ENCODE measurements at places on chromosomes 3 and 15.

DNA sequence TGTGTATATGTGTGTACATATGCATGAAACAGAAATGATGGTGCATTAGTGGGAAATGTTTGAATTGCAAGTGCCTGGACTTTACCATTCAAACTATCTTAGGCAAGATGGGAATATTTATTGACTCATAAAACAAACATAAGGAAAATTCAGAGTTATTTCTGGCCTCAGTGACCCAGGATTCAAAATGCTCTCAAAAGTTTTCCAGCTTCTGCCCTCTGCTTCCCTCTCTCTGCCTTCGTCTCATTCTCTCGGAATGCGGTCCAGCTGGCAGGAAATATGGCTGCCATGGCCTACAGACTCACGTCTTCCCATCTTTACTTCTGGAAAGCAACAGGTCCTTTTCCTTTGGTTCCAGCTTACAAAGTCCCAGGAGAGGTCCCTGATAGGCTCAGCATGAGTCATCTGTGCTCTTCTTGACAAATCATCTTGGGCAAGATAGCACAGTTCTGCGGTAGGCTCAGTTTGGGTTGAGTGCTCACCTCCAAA, 8.7 kb upstream of the ZNF774 start:
- no peak for DNase-seq

DNA sequence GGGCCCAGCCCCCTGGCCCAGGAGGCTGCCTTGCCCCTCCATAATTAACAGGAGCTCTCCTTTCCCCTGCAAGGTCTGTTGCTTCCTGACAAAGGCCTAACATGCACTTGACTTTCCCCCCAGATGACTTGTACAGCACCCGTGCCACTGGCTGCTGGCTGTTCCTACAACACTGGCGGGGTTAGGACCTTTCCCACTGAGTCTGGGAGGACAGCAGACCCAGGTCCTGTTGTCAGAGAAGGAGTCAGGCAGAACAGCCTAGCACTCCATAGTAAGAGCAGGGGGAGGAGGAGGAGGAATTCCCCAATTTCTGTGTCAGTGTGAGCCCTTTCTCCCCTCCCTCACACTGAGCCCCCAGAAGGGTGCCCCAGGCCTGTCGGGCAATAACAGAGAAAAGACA, 99.2 kb downstream of the CORO2B start:
- no peak for DNase-seq

- DNase-seq = peak; percentile 50
These were observed 610 bp downstream of the ARID3B start for GRCh38 chr15:74541494-74542165.

- peak; percentile 40 for DNase-seq
These were observed 218.6 kb downstream of the GREM1 start for GRCh38 chr15:32936283-32936918.

- peak; percentile 5 for DNase-seq
These were observed 38.0 kb downstream of the CCR3 start for GRCh38 chr3:46280105-46280797.

- no peak for DNase-seq
These were observed 410.5 kb downstream of the LSAMP start for GRCh38 chr3:116034794-116035193.

All from kidney glomerular epithelial cell (primary cell).